ENCODE measurements at places on chromosomes 13 and 19.

GRCh38 chr19:51586103-51586728, 15.1 kb downstream of the ZNF175 start:
- no peak for DNase-seq

- DNase-seq, result no peak
These were observed 379.2 kb upstream of the MIR17HG start for GRCh38 chr13:90968166-90968904.

DNA sequence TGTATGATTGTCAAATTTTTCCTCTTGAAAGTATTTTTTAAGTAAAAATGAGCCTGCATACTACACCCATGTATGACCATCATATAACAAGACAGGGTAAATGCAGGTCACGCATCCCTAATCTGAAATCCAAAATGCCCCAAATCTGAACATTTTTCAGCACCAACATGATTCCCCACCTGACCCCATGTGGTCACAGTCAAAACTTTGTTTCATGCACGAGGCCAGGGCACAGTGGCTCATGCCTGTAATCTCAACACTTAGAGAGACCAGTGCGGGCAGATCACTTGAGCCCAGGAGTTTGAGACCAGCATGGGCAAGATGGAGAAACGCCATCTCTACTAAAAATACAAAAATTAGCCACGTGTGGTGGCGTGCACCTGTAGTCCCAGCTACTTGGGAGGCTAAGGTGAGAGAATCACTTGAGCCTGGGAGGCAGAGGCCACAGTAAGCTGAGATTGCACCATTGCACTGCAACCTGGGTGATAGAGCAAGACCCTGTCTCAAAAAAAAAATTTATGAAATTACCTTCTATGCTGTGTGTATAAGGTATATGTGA, 63.7 kb upstream of the NPAS1 start:
- no peak for DNase-seq

DNA sequence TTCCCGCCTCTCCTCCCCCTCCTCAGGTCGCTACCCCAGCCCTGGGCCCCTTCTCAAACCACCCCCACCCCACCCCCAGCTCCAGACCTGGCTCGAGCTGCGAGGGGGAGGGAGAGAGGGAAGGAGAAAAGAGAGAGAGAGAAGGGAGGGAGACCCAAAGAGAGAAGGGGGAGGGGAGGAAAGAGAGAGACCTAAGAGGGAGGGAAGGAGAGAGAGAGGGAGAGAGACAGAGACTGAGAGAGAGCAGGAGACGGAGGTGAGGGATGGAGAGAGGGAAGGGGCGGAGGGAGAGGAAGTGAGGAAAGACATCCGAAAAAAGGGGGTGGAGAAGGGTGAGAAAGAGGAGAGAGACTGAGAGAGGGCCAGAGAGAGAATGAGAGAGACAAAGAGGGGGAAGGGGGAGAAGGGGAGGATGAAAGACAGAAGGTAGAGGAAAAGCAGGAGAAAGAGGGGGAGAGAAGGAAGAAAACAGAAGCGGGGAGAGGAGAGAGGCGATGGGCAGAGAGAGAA, 2.0 kb upstream of the SPACA6 start:
- DNase-seq, result no peak

GRCh38 chr19:40417643-40417981, 4.4 kb upstream of the PRX start:
- DNase-seq, result no peak

DNA sequence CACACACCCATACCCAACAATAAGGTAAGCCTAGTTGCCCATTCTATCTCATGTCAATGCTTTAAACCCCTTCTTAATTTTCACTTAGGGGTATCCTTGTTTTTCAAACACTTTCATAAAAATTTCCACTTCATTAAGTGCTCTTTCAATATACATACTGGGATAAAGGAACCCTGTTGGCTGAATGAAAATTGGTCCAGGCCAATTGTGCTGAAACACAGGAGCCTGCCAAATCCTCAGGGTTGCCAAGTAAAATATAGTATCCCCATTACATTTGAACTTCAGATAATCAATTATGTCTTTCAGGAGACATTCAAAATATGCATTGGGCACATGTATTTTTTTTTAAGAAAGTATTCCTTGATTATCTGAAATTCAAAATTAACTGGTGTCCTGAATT, 1131.1 kb downstream of the SLITRK1 start:
- DNase-seq, result no peak

DNA sequence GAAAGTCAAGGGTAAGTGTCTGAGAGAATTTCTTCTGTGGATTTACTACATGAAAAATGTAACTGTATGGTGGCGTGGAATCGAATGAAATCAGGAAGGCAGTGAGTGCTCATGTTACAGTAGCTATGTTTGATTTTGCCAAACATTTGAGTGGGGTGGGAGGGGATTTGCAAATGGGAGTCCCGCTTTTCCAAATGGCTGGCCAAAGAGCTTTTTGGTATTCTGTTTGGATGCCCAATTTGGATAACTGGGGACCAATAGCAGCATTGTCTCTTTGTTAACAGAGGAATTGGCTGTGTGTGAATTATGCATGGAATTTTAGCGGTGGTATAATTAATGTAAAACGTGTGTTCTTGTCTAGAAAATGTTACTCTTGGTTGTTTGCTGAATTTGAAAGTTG, 17.8 kb downstream of the HNRNPM start:
- DNase-seq, result no peak

GRCh38 chr19:38945562-38946228, 15.0 kb downstream of the MRPS12 start:
- no peak for DNase-seq

DNA sequence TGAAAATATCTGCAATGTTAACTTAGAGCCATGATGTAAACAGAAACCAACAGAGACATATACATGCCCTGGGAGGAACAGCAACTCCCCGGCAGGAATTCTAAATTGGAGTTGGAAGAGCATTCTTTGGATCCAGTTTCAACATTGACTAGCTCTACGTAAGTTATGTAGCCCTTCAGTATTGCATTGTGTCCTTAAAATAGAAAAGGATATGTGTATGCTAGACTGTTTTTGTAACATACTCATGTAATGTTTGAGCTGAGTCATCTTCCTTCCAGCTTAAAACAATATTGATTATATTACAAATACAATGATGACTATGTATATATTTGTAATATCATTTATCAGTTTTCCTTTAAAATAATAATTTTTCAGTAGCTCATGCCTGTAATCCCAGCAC, 1422.2 kb upstream of the PCDH20 start:
- DNase-seq, result no peak

DNA sequence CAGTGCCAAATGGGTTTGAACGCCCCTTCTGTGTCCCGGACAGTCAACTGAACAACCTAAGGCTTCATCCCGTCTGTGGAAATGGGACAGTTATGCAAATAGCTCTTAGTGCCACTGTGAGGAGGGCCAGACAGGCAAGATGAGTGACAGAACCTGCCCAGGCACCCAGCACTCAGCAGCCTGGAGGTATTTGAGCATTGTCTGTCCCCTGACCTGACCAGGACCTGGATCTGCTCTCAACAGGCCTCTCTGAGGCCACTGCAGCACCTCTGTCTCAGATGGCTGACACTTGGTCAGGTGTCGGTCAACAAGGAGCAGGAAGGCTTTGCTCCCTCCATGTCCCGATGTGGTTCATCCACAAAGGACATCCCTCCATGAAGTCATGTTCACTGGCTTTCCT, 67.9 kb downstream of the CCDC70 start:
- DNase-seq, result no peak

DNA sequence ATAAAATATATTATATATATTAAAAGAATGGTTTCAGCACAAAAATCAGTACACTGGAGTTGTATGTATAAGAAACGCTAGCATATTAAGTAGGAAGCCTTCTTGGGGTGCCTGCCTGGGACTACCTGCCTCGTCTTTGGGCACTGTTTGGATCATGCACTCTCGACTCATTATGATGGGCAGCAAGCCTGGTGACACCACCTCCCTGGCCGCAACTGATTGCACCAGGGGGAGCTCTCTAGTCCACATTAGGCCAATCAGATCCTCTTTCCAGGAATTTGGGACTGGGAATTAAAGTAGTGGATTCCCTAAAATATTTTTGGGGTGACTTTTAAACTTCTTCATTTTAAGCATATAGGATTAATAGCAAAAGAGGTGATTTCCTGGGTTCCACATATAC, 56.0 kb upstream of the RGCC start:
- DNase-seq, result no peak

DNA sequence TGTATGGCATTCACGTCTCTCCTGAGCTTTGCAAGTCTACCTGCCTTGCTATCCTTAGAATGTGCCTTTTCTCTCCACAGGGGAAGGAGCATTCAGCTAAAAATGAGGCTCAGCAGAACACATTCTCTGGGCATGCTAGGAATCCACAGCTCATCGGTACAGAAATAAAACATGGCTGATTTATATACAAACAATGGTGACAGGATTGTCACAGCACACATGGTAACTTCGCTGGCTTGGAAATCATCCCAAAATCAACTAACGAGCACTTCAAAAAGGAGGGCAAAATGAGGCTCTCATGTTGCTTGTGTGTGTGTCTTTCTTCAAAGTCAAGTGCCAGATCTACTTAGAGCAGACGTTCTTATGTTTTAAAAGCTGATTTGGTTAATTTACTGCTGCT, 373.0 kb downstream of the FGF14 start:
- no peak for DNase-seq

- no peak for DNase-seq
These were observed 26.3 kb upstream of the INTS6 start for GRCh38 chr13:51479199-51479523.

DNA sequence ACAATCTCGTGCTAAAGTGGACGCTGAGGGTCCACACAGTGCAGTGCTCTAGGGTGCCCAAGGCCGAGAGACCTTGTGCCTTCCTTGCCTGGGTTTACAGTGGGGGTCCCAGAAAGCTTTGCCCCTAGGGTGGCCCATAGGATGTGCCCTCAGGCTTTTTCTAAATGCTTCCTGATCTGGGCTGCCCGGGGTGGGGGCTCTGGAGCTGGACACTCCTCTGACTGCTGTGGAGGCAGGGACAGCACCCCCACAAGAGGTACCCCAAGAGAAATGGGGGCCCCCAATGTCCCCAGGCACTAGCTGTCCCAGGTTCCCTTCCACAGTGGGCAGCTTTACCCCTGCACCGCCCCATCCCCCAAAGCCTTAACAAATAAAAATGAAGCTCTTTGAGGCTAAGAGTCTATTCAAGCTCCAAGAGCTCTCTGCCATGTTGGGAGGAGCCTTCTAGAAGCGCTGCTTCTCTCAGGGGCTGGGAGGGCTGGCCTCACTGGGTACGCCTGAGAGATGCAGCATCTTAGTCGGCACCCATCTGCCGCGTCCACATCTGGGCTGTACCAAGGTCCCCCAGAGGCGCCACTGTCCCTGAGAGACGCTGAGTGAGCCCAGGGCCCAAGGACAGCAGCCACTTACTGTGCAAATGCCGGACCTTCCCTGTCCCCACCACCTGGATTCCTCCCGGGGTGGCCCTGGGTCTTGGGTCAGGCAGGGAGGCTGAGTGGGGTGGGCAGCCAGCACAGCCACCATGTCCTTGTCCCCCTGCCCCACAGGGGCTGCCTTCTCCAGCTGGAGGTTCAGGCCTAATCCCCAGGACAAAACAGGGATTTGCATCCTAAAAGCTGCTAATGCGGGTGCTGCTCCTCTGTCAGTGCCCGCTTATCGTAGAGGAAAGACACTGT, 27.4 kb downstream of the CEBPA start:
- no peak for DNase-seq

DNA sequence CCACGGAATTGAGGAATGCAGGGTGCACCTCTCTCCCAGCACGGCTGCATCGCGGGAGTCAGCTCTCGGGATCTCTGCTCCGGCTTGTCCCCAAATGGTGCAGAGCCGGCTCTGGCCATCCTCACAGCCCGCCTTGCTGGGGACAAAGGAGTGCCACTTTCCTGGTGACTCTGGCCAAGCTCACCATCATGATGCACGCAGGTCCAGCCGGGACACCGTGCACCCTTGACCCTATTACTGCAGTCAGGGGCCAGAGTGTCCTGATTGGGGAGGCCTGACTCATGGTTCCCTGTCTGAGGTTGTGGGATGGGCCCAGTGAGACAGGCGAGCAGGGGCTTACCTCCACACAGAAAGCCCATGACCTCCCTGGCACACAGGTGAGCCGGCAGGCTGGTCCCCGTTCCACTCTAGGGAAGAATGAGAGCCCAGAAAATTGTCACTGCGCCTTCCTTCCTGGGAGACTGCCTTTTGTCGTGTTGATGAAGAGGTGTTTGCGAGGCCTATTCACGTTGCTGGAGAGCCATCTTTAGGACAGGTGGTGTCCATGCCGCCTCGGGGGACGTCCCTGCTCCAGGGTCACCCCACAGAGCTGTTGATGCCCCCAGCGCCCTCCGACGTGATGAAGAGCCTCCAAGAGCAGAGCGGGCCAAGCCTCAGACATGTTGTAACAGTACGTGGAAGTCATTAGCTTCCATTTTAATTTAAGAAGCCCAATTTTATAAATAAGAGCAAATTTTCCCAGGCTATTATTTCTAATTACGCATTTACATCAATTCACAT, 18.5 kb upstream of the VSTM2B start:
- no peak for DNase-seq

Data from activated CD8-positive, alpha-beta memory T cell treated with anti-CD3 and anti-CD28 coated beads for 48 hours (primary cell).